COR-L47 (cell line): ENCODE measurements at places on chromosomes 7 and 10.

DNA sequence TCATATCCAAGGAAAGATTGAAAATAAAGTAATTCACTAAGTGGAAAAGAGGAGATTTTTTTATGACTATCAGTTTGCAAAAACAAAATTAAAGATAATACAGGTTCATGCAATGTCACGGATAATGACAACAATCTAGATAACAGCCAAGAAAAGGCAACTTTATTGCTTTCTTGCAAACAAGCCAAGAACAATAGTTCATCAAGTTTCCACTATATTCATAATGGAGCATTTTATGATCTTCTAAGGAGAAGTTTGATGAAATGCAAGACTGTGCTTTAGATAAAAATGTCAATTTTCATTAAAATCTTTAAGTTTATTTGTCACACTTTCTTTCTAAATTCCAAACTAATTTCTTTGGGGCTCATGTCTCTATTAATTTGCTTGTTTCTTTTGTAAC is 53.9 kb upstream of the NRP1 start:
- no peak for DNase-seq

- no peak for DNase-seq
Measured at GRCh38 chr10:30445711-30446110, 11.7 kb downstream of the MAP3K8 start.

DNA sequence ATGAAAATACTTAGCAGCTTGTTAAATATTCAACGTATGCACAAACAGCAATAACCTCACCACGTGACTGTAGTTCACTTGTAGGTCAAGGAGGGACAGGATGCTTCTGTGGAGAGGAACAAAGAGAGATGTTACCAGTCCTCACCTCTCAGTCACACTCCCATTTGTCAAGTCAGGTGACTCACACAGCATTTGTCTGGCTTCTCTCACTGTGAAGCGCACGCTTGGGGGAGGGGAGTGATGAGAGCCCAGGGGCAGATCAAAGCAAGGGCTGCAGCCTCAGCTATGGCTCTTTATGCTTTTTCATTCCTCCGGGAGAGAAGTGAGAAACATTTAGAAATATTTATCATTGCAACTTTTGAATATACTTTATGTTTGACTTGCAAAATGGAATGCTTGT is 2.9 kb upstream of the RBM20 start:
- peak; percentile 9 for DNase-seq

DNA sequence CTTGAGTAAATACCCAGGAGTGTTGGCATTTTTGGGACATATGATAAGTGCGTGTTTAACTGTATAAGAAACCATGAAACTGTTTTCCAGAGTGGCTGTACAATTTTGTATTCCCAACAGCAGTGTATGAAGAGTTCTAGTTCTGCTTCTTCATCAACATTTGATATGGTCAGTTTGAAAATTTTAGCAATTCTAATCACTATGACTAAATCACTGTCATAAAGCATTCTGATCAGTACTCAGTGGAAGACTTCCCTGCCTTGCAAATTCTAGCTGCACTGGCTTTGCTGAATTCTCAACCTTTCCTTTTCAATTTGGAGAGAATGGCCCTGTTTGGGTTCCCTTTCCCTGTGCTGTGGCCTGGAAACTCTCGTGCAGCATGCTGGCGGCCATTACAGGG is 18.6 kb upstream of the FAM221A start:
- DNase-seq, result no peak

GRCh38 chr7:148403466-148403993 is 187.0 kb upstream of the C7orf33 start:
- no peak for DNase-seq

DNA sequence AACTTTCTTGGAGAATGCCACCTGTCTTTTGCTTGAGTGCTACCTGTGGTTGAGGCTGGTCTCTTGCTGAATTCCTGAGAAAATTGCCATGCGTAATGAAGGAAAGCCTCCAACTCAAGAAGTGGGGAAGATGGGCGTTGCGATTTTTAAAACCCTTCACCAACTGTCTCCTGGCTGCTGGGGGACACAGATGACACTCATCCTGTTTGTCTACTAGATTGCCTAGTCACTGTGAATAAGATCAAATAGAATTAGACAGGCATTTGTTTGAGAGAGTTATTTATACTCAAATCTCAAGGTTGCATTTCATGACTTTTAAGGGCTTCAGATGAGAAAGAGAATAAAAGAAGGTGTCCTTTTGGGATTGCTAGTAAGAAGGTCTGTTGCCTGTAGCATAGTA is 84.3 kb upstream of the MTPN start:
- DNase-seq, result no peak

DNA sequence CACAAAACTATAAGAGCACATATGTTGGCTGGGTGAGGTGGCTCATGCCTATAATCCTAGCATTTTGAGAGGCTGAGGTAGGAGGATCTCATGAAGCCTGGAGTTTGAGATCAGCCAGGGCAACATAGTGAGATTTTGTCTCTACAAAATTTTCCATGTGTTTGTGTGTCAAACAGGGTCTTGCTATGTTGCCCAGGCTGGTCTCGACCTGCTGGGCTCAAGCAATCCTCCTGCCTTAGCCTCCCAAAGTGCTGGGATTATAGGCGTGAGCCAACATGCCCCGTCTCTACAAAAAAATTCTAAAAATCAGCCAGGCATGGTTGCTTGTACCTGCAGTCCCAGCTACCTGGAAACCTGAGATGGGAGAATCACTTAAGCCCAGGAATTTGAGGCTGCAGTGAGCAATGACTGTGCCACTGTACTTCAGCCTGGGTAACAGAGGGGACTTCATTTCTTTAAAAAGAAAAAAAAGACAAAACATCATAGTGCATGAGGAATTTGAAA is 28.3 kb downstream of the FZD9 start:
- no peak for DNase-seq

- DNase-seq, result no peak
Measured at GRCh38 chr10:82468453-82468852, 593.5 kb downstream of the NRG3 start.

DNA sequence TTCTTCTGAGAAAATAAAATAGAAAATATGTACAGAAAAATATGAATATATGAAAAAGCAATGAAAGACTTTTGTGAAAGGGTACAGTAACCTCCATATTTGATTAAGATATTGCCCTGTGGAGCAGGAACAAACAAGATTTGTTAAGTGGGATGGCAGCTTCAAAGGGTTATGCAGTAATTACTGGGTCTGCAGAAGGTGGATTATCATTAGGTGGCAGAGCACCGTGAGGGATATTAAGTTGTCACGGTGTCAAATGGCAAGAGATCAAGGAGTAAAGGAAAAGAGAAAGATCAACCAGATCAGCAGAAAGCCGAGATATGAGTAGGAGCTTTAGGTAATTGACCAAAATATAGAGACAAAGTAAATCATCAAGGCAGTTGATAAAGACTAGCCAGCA is 44.1 kb downstream of the DGKB start:
- DNase-seq, result peak; percentile 50

- DNase-seq, result peak; percentile 17
Measured at GRCh38 chr10:77643795-77644468, 6.3 kb upstream of the KCNMA1 start.

DNA sequence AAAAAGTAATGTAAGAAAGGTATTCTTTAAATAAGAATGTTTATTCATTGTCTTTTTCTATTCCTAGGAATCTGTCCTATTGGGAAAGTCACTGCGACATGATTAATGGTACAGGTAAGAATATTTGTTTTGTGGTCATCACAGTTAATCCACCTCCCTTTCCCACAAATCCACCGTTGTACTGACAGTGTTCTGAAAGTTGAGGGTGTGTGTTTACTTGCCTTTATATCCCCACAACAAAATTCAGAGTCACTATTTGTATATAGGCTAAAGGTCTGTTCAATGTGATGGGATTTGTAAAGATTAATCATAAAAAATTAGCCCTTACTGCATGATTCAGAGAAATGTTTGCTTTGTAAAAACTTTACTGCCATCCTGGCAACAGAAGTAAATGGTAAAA is 27.9 kb downstream of the CD36 start:
- DNase-seq, result no peak
